ENCODE measurements at places on chromosomes 16 and 17.

DNA sequence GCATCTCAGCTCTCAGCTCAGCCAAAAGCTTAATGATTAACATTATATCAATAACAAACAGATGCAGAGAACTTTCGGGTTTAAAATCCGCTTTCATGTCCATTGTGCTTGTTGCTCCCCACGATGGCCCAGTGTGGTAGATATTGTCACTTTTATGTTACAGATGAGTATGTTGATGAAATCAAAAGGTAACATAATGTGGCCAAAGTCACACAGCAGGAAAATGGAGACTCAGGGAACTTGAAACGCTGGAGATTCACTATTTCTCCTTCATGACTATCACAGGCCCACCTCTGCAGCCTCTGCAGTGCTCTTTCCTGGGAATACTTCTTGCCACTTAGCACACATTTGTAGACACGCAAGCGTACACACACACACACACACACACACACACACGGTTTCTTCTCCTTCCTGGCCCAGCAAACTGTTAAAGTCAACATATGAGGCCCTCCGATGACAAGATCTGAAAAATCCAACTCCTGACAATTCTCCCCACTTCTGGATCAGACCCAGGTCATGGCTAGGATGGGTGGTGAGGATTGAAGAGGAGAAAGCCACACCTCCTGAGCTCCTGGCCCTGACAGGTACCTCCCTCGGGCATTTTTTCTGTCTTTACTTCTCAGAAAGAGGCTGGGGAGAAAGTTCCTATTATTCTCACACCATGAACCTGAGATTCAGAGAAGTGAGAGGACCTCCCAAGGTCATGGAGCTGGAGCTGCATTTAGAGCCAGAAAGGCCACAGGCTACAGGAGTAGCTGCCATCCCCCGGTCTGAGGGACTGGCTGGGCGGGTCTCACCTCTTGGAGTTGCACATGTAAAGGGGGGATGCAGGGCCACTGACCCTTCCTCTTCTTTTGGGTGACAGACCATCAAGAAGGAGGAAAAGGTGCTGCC, 9.7 kb downstream of the DRC7 start:
- no peak for ATAC-seq

GRCh38 chr16:23072084-23072599, 77.1 kb downstream of the USP31 start:
- peak; percentile 82 for ATAC-seq

GRCh38 chr17:34378664-34379101, 15.7 kb upstream of the CCL1 start:
- ATAC-seq = no peak

DNA sequence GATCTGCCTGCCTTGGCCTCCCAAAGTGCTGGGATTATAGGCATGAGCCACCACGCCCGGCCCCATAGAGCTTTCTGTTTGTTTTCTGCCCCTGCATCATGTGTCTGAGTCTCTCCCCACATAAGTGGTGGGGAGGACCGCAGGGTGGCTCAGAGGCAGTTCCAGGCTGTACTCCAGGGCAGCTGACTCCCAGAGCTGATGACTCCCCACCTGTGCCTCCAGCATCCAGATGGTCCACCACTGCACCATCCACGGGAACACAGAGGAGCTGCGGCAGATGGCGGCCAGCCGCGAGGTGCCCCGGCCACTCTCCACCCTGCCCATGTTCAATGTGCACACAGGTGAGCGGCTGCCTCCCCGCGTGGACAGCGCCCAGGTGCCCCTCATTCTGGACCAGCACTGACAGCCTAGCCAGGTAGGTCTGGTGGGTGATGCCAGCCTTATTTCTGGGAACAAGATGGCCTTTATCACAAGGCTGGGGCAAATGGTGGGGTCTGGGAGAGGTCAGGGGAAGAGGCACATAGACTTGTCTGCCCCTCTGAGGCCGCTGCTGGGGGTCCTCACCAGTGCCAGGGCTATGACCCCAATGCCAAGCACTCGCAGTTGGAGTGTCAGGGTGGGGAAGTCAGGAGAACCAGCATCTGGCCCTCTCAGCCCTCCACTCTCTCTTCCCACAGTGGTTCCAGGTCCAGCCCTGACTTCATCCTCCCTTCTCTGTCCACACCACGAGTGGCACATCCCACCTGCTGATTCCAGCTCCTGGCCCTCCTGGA, 9.4 kb downstream of the SGCA start:
- ATAC-seq = no peak

DNA sequence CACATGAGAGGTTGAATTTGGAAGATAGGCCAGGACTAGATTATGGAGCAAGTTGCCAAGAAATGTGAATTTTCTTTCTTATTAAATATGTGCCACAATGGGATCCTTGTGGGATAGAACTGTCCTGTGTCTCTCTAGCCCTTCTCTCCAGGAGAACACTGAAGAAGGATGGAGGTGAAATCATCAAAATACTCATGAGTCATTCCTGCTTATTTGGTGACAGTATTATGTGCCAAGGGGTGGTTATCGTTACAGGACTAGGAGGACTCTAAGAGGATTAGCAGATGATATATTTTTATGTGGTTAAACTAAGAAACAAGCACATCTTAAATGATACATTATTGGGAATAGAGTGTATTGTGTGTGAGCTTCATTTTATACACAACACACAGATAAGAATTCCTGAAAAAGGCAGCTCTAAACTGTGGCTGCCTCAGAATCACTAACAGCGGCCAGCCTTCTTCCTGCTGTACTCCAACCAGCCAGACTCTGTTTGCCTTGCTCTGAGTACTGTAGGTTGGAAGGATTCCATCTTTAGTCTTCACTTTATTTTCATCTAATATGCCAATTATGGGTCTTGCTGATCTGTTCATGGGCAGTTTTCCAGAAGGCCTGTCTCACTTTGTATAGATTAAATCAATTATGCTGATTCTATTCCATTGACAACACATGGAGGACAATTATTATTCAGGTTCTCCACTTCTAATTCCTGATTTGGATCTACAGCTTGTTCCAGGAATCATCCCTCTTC, 325.8 kb downstream of the ABCC12 start:
- ATAC-seq = no peak

GRCh38 chr16:47999595-47999994, 156.2 kb downstream of the ABCC12 start:
- no peak for ATAC-seq

- peak; percentile 98 for ATAC-seq
These were observed 22.7 kb downstream of the FTO start for GRCh38 chr16:53726625-53727024.

- ATAC-seq = no peak
These were observed at the start of gene CCL2 for GRCh38 chr17:34254651-34255380. Gene CCL2, plus strand, starts transcription at chr17:34255285. Its CDS starts 65 bp downstream, at chr17:34255350.

DNA sequence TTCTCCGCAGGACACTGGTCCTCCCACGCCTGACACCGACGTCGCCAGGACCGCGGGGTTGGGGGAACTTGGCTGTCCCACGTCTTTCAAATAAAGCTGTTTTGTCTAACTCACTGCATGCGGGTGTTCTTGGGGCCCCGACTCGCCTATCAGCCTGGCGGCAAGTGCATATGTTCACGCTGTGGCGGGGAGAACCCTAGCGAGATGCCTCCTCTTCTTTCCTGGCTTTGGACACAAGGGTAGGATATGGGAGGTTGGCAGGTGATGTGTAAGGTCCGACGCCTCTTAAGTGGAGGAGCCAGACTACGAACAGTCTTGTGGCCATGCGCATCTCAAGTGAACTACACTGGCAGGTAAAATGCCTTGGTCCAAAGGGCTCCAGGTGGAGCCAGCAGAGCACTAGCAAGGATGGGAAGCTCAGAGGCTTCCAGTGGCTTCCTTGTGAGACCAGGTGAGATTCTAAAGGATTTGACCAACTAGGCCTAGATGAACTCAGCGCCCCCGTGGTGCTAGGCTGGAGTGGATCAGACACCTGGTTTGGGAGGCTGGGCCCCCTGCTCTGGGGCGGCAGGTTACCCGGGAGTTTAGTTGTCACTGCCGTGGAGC, 873 bp upstream of the RPS2 start:
- no peak for ATAC-seq

- no peak for ATAC-seq
These were observed 45.0 kb upstream of the NACA2 start for GRCh38 chr17:61635913-61636432.

GRCh38 chr17:2138761-2139160, 83.9 kb downstream of the HIC1 start:
- no peak for ATAC-seq

DNA sequence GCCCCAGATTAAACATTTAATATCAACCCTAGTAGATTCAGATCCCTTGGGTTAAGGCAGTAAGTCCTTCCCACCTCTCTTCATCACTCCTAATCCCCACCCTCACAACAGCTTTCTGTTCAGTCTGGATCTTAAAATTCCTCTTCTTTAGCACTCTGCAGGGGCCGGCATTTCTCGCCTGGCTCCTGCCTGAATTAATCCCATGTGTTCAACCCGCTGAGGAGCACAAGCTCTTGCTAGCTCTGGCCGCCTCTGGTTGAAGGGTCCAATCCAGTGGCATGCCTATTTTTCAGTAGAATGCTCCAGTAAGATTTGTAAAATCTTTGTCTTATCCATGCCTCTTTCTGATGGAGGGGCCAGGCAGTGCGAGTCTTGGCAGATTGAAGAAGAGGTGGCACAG, 59.2 kb downstream of the CYB5B start:
- no peak for ATAC-seq

- peak; percentile 85 for ATAC-seq
These were observed 23.7 kb downstream of the MAP3K3 start for GRCh38 chr17:63645775-63646487.

DNA sequence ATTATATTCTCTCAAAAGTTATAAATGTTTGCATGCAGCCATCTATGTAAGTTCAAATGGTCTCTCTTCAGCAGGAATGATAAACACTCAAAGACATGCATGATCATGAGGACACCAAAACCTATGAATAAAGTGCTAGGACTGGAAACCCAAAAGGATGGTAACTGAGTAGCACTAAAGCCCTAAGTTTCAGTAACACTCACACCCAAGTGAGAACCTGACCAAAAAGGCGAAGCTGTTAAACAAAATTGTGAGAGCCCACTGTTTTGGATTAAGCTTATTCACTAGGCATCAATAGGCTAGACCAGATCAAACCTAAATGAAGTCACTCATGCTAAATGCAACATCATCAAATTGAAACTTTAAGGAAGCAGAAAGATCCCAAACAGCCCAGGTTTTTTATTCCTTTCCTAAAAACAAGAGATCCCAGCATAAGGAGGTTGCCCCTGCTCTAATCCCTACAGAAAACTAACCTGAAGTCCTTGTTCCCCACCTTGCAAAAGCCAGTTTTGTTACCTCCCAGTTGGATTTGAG, 42.4 kb downstream of the GLG1 start:
- ATAC-seq = no peak

DNA sequence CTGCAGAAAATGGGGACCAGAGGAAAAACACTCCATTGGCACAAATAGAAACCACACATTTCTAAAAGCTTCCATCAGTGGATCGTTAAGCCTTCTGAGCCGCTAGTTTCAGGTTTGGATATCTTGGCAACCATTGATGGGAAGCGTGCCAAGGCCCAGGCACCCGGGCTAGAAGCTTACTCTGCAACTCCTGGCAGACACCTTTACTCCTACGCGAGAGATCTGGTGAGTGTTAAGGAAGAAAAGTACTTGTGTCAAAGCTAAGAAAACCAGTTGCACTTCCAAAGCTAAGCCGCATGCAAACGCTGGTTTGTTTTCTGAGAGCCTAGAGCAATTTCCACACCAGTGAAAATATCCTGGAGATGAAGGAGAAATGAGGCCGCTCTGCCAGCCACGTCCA, 472.4 kb downstream of the PMP22 start:
- peak; percentile 74 for ATAC-seq

- peak; percentile 42 for ATAC-seq
These were observed 15.1 kb downstream of the FAM117A start for GRCh38 chr17:49748791-49749190.

DNA sequence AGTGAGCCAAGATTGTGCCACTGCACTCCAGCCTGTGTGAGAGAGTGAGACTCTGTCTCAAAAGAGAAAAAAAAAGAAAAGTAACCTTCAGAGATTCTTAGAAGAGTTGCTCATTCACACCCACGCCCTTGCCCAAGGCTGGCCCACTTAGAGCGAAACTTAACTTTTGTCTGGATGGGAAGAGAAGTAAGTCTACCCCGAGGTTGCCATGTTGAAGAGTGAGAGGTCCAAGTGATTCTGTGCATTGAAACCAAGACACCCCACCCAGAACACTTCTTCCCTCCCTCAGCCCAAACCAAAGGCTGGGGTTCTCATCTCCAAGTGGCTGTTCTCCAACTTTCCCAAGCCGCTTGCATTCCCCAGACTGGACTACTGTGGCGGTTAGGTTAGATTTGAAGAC, 2.4 kb upstream of the CISD3 start:
- no peak for ATAC-seq

- peak; percentile 74 for ATAC-seq
These were observed 98.3 kb downstream of the N4BP1 start for GRCh38 chr16:48511716-48512115.

DNA sequence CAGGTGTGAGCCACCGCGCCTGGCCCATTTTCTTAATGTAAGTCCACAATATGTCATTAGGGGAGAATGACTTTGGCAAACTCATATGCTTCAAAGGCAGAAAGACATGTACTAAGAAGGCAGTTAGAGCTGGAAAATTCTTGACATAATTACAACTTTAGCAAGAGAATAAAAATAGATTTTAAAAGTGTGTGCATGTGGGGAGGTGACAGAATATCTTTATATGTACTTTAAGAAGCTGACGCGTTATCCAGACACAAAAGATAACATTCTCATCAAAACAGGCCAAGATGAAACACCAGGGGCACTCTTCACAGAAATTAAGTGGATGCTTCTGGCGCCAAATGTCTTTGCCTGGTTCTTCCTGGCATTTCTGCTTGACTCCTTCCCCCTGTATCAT, 28.2 kb downstream of the GJC1 start:
- ATAC-seq = no peak

DNA sequence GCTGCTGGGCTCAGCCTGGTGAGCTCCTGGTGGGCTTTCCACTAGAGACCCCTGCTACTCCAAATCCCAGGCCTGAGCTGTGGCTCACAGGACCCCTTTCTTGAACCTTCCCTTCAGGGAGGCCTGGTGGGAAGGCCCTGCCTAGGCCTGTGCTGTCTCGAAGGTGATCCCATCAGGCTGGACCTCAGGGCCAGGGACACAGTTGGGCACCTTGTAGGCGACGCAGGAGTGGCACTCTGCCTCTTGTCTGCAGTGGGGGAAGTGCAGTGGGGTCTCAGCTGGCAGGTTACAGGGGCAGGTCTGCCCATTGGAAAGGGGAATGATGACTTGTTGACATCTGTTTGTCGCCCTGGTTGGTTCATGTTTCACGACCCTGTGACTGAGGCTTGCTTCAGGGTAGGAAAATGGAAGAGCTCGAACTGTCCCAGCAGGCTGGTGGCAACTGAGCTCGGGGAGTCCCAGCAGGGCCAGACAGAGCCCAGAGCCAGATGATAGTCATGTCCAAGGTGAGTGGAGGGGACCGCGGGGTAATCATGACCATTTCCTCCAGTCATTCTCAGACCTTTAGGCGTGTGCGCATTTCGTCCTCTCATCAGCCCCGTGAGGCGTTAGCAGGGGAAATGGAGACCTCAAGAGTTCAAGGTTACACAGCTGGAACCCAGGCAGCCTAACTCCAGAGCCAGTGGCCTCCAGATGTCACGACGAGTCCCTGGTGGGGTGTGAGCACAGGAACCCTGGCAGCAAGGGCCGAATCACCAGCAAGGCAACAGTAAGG, 11.3 kb downstream of the CMIP start:
- no peak for ATAC-seq

- no peak for ATAC-seq
These were observed 20.8 kb upstream of the CDC6 start for GRCh38 chr17:40266882-40267281.

- ATAC-seq = no peak
These were observed 30.2 kb downstream of the DNAH17 start for GRCh38 chr17:78547035-78547434.

Measured in esophagus mucosa (tissue), 1 donor.